Stimulated activated CD8-positive, alpha-beta memory T cell treated with anti-CD3 and anti-CD28 coated beads, Interleukin-2, amount 100 ng/mL, for 1 hour (primary cell): ENCODE measurements at places on chromosomes 13 and 19.

DNA sequence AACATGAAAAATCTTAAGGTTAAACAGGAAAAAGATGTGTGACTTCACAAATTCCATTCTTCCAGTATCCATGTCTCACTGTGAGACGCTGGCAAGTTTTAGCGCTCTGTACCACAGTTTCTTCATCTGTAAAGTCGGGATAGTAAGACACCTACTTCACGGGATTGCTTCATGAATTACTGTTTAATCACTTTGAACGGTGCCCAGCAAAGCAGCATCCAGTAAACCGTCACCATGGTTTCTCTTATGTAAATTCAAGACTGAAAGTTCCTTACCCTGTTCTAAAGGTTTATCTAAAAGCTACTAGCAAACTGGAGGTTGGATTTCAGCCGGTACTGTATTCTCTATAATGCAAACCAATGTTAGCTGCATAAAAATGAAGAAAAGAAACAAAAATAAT lies 53.5 kb downstream of the KATNAL1 start:
- DNase-seq: no peak

DNA sequence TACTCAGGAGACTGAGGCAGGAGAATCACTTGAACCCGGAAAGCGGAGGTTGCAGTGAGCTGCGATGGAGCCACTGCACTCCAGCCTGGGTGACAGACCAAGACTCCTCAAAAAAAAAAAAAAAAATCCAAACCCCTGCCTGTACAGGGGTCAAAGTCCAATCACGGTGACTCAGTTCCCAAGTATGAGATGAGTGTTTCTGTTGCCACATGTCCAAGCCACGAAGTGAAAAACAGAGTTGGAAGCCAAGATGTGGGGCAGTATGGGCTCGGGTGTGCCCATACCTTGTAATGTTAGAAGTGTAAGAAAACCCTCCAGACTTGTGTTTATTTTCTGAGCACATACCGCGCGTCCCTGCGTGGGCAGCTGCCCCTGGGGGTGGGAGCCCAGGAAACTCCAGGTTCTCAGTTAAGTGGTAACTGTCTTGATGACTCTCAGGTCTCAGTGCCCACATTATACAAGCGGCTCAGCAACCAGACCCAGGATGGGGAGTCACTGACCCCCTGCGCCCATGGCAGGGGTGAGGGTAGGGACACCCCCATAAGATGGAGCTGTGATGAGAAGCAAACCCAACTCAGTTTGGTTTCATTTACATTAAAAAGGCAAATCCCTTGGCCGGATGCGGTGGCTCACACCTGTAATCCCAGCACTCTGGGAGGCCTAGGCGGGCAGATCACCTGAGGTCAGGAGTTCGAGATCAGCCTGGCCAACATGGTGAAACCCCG lies 1.2 kb upstream of the GPX4 start:
- DNase-seq: no peak

DNA sequence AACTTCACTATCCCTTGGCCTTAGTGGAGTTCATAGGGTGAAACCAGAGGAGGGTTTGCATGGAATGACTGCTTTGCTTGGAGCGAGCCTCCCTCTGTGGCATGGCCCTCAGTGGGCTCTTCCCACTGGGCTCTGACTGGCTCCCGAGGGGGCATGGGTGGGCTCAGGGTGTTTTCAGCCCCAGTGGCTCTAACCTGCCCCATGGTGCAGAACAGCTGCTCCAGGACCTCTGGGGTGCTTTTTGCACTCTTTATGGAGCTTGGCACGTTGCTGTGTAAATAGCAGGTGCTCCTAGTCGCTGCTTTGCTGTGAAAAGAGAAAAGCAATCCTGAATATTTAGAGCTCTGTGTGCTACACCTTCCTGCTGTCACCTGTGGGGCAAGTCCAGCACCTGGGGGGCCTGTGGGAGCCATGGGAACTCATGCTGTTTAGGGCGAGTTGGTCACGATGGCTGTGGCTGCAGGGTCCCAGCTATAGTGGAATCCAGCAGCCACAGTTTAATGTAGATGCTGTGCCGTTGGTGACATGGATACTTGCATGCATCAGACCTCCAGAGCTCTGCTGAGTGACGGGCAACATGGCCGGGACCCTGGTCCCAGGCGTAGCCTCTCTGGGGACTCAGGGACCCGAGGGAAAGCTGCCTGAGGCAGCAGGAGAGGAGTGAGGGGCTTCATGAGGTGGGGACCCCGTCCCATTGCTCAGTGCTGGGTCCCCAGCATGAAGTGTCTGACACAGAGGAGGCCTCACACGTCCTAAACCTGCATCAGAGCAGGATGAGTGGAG lies 14.3 kb upstream of the MCF2L start:
- DNase-seq: no peak

- no peak for DNase-seq
Observed at GRCh38 chr19:20607943-20608342, 42.4 kb upstream of the ZNF737 start.

DNA sequence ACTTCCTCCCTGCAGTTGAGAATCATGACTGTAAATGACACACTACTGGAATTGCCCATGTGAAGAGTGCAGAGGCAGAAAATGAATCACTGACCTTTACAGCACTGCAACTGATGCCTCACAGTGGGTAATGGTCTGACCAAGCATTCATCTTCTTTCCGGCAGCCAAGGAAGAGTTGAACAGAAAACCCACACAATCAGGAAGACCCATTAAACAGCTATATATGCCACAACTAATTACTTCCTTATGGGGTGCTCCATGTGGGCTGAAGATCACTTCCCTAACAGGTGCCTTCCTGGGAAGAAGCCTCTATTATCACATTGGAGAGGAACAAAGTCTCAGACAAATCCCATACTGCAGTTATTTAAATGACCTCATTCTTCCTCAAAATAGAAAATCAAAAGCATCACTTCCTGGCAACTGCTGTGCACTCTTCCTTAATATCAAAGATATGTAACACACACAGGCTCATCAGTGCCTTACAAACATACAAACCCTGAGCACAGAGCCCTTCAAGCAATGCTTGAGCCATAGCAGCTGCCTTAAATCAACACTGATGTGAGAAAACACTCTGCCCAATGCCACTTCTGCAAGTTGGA lies 45.8 kb downstream of the RUBCNL start:
- no peak for DNase-seq

DNA sequence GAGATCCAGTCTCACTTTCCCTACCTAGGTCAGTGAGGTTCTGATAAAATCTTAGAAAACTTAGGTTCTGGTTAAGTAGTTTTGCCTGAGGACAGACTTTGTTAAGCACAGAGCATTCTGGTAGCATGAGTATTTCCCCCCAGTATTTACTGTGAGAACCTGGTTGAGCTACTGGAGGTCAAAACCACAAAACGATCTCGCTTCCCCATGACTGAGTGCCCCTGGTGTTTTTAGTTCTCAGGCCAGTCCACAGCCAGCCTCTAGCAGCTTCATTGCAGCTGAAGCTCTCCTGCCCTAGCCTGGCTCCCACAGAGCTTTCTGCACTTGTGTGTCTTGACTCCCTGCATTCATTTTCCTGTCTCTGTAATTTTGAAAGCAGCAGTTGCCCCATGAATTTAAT lies 1138.2 kb downstream of the UQCRFS1 start:
- DNase-seq: no peak

DNA sequence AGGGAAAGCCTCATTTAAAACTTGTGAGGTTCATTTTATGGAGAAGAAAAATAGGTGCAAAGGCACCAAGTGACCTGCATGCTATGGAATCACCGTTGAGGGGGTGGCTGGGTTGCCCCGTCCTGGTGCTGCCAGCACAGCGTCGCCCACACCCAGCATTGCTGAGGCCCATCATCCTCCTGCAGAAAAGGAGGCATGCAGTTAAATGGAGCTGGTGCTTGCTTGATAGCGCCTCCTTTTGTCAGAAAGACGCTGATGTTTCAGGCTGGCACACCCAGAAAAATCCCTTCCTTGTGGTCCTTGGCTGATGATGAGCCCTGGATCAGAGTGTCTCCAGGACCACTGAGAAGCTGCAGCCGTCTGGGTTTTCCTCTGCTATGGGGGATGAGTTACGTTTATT lies 36.9 kb downstream of the DHRS12 start:
- DNase-seq: no peak

DNA sequence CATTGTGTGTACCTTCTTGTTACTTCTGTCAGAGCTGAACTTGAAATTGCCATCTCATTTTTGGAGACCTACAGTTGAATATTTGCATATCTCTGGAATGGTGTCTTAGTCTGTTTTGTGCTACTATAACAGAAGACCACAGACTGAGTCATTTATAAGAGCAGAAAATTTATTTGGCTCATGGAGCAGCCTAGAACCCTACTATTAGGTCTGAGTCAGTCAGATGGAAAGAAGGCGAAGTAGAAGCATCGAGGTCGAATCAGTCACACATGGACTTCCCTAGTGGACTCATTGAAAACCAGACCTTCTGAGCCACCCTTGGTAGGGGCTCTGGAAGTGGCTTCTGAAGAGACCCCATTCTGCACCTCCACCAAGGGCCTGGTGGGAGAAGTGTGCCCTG lies 33.9 kb upstream of the TPT1 start:
- DNase-seq: no peak

- no peak for DNase-seq
Observed at GRCh38 chr19:30390356-30390988, 18.3 kb downstream of the ZNF536 start.

DNA sequence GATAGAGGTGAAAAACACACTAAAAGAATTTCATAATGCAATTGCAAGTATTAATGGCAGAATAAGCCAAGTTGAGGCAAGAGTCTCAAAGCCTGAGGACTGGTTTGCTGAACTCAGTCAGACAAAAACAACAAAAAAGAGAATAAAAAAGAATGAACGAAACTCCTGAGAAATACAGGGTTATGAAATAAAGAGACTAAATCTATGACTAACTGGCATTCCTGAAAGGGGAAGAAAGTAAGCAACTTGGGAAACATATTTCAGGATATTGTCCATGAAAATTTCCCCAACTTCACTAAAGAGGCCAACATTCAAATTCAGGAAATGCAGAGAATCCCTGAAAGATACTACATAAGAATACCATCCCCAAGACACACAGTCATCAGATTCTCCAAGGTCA lies 47.8 kb downstream of the UBL3 start:
- DNase-seq: no peak

GRCh38 chr19:53908106-53908934 lies 758 bp upstream of the CACNG7 start:
- no peak for DNase-seq

DNA sequence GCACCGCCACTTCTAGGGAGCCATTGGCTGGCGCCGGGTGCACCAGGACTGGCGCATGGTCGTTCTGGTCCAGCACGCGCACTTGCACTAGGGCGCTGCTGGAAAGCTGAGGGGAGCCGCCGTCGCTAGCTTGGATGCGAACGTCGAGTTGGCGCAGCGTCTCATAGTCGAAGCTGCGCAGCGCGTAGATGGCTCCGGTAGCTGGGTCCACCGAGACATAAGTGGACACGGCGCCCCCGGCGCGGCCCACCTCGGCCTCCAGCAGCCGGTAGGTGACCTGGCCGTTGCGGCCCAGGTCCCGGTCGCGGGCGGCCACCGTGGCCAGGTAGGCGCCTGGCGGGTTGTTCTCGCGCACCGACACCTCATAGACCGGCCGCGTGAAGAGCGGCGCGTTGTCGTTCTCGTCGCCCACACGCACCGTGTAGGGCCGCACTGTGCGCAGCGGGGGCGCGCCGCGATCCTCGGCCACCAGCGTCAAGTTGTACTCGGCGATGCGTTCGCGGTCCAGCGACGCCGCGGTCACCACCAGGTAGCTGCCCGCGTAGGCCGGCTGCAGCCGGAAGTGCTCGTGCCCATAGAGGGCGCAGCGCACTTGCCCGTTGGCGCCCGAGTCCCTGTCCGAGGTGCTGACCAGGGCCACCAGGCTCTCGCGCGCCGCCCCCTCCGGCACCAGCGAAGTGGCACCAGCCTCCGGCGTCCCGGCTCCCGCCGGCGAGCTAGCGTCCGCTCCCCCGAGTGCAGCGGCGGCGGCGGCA lies 1.7 kb downstream of the PCDH8 start:
- DNase-seq: no peak

DNA sequence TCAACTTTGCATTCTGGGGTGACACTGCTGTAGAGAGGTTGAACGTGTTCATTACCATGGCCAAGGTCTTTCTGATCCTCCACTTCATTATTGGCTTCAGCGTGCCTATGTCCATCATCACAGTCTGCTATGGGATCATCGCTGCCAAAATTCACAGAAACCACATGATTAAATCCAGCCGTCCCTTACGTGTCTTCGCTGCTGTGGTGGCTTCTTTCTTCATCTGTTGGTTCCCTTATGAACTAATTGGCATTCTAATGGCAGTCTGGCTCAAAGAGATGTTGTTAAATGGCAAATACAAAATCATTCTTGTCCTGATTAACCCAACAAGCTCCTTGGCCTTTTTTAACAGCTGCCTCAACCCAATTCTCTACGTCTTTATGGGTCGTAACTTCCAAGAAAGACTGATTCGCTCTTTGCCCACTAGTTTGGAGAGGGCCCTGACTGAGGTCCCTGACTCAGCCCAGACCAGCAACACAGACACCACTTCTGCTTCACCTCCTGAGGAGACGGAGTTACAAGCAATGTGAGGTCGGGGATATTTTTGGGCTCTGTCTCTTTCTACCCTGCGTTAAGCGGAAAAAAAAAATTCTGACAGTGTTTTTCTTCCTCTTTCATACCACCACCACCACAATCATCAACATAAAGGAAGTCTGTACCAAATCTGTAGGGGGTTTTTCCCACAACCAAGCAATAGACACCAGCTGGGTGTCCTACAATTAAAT lies 29.5 kb downstream of the FPR3 start:
- DNase-seq: no peak

GRCh38 chr13:97005625-97006262 lies 11.5 kb upstream of the OXGR1 start:
- DNase-seq: no peak

- no peak for DNase-seq
Observed at GRCh38 chr19:49749771-49750170, 13.3 kb downstream of the TSKS start.

GRCh38 chr19:4877753-4878490 lies 10.5 kb upstream of the PLIN3 start:
- no peak for DNase-seq

DNA sequence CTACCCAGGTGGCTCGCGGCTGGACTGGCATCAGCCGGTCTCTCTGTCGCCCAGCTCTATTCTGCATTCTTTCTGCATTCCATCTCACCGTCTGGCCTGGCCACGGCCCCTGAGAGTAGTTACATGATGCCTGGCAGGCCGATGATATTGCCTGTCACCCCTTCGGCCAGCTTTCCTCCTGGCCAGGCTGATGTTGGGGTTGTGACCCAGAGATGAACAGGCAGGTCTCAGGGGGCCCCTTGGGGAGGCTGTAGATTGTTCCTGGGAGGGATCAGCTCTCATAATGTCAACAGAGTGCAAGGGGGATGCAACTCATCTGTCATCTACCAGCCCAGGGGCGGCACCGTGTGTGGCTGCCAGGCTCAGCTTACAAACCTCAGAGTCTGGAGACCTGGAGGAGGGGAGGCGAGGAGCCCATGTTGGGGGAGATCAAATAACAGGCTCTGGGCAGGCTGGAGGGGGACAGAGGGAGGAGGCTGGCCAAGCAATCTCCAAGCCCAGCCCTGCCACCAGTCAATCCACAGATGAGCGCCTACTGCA lies 13.6 kb upstream of the FBXO17 start:
- no peak for DNase-seq

GRCh38 chr13:99211421-99212035 lies 10.9 kb downstream of the UBAC2 start:
- no peak for DNase-seq
